ENCODE measurements at places on chromosomes 1 and 21. TPM values are rescaled to one million over a fixed set of nuclear protein-coding genes. Genes with fewer than 3 reads are reported as not detected.

The TFAP2E gene
- 0.33 TPM for total RNA-seq

The UBE2U gene
- total RNA-seq: not detected

The SPRR2A gene
- not detected for total RNA-seq

The LRRC38 gene
- total RNA-seq: 0.33 TPM

Measured in mesangial cell (primary cell).